Activated CD8-positive, alpha-beta T cell treated with anti-CD3 and anti-CD28 coated beads for 36 hours (primary cell): ENCODE measurements at places on chromosomes 4 and X. TPM values are rescaled to one million over a fixed set of nuclear protein-coding genes. Genes with fewer than 3 reads are reported as not detected.

Gene ARHGAP10
- total RNA-seq, result 5.1 TPM

DNA sequence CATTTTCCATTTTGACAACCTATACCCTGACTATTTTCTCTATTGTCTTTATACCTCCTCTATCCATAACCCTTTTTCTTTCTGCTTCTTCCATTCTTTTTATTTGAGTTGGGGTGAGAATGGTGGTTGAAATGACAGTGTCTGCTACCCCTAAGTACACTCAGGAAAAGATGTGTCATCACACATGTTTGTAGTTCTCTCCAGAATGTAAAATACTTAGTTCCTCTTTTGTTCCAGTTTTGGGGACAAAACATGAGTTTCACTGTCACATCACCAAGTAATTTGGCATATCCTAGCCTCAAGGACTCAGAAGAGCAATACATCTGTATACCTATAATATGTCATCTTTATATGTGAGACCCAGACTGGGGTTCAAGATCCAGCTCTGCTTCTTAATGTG lies 90.3 kb downstream of the COMMD8 start:
- no peak for DNase-seq

GRCh38 chr4:98604723-98605122 lies 53.7 kb downstream of the TSPAN5 start:
- DNase-seq, result no peak

- no peak for DNase-seq
Measured at GRCh38 chrX:9871701-9872268, 85.6 kb downstream of the SHROOM2 start.

Gene GATA1
- total RNA-seq, result not detected

Gene CHST7
- total RNA-seq, result 2.8 TPM

- no peak for DNase-seq
Measured at GRCh38 chrX:153930011-153930910, 4.2 kb upstream of the ARHGAP4 start.

- no peak for DNase-seq
Measured at GRCh38 chr4:34851411-34851810, 1392.9 kb downstream of the ARAP2 start.

- DNase-seq, result no peak
Measured at GRCh38 chr4:186169945-186170802, 21.2 kb upstream of the CYP4V2 start.

DNA sequence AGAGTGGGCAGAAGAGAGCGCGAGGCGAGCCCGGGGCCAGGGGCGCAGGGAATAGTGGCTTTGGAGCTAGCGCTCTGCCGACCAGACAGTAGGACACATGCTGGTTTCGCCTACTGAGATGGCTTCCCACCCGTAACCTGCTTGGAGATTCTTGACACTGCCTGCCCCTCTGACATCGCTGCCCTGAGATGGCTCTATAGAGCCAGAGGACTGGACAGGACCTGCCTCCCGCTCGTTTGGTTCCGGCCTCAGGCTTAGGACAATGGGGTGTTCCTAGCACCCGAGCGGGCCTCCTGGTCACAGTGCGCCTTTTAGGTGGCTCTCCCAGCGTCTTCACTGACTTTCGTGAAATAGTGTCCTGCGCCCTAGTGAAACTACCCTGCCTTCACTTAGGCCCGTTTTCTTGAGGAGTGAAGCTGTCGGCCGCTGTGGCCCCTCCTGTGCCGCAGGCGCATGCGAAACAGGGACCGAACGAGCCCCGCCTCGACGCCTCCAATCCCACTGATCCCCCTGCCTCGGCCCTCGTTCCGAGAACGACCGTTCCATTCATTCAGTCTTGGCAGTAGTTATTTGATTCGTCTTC lies 608 bp downstream of the TAF1 start:
- peak; percentile 42 for DNase-seq

- no peak for DNase-seq
Measured at GRCh38 chrX:97672608-97673007, 788.9 kb downstream of the RPA4 start.

Gene FGF13
- total RNA-seq, result not detected

- DNase-seq, result no peak
Measured at GRCh38 chrX:16978193-16978984, 31.9 kb downstream of the REPS2 start.

Gene GUCY1B1
- total RNA-seq, result 0.27 TPM

Gene CTSO
- total RNA-seq, result 3.7 TPM

- no peak for DNase-seq
Measured at GRCh38 chr4:185086053-185086452, 57.0 kb upstream of the SLC25A4 start.

- DNase-seq, result no peak
Measured at GRCh38 chr4:147840838-147841738, 109.2 kb downstream of the ARHGAP10 start.
